ENCODE measurements at places on chromosomes 7 and 10.

DNA sequence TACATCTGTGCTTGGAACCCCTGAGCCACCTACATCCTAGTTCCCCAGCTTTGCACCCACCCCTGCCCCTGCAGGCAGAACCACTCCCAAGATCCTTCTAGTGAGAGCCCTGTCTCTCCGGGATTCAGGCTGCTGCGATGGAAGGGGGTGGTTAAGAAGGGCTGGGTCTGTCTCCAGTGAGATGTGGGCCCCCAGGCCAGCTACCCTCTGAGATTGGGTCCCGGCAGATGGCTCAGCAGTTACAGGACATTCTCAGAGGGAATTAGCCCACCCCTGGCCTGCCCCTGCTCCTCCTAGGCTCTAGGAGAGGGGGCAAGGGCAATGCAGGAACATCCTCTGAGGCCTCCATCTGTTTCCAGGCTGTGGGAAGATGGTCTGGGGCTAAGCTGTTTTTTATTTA, 27.7 kb downstream of the SLC29A3 start:
- DNase-seq = no peak

- DNase-seq = no peak
Observed at GRCh38 chr7:116617878-116618277, 54.1 kb upstream of the MET start.

- no peak for DNase-seq
Observed at GRCh38 chr10:47098964-47099363, 187.7 kb downstream of the PTPN20 start.

- no peak for DNase-seq
Observed at GRCh38 chr7:151795168-151795811, 81.6 kb downstream of the PRKAG2 start.

- no peak for DNase-seq
Observed at GRCh38 chr10:48623607-48624132, 18.8 kb upstream of the ARHGAP22 start.

DNA sequence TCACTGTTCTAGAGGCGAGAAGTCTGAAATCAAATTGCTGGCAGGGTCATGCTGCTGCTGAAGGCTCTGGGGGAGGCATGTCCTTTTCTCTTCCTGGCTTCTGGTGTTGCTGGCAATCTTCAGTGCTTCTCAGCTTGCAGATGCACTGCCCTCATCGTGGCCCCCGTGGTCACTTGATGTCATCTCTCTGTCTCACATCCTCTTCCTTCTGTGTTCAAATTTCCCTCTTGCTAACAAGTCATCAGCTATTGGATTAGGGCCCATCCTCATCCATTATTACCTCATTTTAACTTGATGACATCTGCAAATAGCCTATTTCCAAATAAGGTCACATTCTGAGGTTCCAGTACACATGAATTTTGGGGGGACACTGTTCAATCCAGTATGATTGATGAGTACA, 36.6 kb upstream of the SRGN start:
- DNase-seq = no peak

GRCh38 chr7:47576866-47577306, 5.0 kb downstream of the TNS3 start:
- DNase-seq = no peak

DNA sequence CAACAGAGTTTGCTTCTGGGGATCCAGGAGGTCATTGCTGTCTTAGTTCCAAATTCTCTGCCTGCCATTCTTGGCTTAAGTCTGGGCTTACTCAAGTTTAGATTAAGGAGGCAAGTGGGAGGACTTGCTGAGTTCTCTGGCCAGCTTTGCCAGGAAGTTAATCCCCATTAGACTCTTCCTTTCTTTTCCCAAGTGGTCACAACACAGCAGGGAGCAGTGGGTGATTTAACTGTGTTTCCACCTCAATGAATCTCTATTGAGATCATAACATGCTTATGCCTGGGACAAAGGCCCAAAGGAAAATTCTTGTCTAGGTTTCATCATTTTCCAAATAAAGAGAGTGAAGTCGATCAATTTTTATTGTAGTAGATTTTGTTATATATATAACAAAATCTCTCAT, 1159.6 kb downstream of the SORCS3 start:
- DNase-seq = no peak

- no peak for DNase-seq
Observed at GRCh38 chr7:26147030-26147429, 5.0 kb upstream of the NFE2L3 start.

DNA sequence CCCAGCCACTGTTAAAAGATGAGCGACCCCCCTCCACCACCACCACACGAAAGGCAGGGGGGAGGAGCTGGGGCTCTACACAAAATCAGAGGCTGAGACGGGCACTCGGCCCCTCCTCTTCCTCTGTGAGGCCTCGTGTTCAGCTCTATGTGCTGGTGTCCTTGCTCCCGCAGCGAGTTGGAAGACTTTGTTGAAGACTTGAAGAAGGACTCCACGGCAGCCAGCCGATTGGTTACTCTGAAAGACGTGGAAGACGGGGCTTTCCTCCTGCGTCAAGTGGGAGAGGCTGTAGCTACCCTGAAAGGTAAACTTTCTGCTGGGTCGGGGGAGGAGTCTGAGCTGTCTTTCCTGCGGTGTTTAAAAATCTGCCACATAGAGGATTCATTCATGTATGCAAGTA, 203.7 kb downstream of the ARHGAP21 start:
- DNase-seq = peak; percentile 15

- no peak for DNase-seq
Observed at GRCh38 chr7:102292813-102293798, 6.4 kb downstream of the SH2B2 start.

DNA sequence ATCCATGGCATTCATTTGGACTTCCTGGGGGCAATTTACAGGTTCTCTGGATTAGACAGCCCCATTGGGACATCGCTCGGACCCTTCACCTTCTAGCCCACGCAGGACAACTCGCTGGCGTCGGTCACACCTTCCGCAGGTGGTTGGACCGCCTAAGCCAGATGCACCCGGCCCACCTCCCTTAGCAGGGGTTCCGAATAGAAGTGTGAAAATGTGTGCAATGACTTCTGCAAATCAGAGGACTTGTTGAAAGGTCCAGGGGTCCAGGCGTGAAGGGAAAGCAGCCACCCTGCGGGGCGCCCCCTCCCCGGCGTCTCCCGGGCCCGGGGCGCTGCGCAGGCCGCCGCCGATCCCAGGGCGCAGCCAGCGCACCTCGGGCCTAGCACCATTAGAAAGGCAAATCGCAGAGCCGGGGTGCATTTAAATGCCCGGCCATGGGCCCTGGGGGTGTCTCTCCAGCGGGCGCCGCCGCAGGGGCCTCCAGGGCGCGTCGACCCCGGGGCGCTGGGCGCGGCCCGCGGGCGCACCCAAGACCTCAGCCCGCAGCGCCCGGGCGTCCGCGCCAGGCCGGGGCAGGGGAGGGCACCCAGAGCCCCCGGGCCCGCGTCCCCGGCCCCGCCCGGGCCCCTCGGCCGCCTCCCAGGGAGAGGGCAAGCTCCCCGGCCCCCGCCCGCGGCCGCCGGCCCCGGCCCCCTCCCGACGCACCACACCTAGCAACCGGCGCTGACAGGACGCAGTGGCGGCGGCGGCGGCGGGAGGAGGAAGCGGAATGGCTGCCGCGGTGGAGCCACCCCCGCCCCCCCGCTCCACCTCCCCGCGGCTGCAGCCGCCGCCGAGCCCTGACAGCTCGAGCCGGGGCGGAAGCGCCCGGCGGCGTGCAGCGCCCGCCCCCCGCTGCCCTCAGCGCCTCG, 1.2 kb downstream of the JAZF1 start:
- peak; percentile 49 for DNase-seq

DNA sequence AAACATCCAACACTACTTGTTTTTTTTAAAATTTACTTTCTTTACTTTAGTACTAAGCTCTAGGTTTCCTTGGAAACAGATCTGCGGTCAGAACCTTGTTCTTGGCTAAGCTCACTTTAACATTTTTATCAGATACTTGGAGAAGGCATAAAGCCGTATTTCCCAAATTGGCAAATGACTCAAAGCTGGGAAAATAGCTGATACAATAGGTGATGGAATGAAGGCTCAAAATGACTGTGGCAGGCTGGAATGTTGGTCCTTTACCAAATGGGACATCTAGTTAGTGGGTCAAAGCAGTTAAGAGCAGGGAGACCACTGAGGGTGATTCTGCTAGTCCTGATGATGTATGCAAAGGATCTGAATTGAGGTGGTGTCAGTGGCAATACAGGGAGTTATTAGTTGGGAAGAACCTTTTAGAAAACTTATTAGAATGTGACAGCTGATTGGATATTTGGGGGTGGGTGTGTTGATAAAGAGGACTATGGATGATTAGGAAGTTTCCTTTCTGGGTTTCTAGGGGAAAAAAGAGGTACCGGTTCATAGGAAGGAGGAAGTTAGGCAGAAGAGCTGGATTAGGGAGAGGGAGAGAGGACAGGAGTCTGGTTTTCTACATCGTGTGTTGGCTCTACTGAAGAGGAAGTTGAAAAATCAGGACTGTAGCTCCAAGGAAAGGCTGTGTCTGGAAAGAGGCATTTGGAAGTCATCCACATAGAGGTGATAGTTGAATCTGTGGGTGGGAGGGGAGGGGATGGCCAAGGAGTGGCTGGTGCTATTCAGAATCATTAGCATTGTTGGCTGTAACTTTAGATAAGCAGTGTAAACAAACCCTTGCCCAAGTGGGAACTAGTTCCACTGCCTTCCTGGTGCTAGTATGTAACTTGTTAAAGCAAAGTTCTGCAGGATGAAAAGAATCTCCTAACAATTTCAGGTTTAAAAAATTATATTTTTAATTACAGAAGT, 13.1 kb downstream of the PLCE1 start:
- DNase-seq = no peak

GRCh38 chr10:31099094-31099493, 67.4 kb upstream of the ZNF438 start:
- no peak for DNase-seq

- DNase-seq = no peak
Observed at GRCh38 chr7:111785076-111785475, 222.8 kb upstream of the IMMP2L start.

DNA sequence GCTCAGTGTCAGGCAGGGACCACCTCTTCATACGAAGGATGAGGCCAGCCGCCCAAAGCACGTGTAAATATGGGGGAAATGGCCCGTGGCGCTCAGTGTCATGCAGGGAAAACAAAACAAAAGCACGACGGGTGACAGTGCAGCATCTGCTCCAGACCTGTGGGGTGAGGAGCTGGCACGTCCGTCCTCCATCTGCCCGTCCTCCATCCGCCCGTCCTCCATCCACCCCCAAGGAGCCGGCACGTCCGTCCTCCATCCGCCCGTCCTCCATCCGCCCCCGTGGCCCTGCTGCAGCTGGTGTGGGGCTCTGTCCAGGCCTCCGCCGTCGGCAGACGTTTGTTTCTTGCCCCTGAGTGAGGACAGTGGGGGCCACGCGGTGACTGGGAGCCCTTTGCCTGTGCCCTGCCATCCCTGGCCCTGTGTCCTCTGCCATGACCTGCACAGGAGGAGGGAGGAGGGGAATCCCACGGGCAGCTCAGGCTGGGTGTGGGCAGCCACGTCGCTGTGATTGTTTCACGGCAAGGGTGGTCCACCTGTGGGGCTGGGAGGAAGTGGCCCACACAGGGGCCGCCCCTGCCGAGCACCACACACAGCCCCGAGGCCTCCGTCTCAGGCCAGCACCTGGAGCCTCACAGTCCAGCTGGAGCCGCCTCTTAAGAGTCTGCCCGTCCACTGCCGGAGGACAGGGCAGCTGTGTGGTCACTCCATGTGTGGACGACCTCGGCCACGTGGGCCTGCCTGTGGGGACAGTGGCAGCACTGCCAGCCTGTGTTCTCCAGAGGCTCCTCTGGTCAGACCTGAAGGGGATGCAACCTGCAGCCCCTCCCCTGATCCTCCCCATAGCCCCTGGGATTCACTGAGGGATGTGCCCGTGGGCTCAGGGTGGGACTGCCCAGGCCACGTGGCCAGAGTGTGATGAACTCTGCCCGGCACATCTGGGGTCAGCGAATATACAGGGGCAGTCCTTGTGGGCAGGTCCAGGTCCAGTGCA, 38.2 kb upstream of the DPYSL4 start:
- no peak for DNase-seq

DNA sequence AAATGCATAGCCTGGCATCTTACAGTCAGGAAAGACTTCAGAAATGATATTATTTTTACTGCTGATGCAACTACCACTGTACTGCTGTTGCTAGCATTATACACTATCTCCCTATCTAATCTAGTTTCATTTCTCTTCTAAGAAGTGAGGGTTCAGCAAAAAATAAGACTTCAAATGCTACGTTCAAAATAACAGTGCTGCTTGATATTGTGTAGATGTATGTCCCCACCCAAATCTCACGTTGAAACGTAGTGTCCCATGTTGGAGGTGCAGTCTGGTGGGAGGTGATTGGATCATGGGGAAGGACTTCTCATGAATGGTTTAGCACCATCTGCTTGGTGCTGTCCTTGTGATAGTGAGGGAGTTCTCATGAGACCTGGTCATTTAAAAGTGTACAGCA, 129.4 kb downstream of the ANK3 start:
- DNase-seq = no peak

DNA sequence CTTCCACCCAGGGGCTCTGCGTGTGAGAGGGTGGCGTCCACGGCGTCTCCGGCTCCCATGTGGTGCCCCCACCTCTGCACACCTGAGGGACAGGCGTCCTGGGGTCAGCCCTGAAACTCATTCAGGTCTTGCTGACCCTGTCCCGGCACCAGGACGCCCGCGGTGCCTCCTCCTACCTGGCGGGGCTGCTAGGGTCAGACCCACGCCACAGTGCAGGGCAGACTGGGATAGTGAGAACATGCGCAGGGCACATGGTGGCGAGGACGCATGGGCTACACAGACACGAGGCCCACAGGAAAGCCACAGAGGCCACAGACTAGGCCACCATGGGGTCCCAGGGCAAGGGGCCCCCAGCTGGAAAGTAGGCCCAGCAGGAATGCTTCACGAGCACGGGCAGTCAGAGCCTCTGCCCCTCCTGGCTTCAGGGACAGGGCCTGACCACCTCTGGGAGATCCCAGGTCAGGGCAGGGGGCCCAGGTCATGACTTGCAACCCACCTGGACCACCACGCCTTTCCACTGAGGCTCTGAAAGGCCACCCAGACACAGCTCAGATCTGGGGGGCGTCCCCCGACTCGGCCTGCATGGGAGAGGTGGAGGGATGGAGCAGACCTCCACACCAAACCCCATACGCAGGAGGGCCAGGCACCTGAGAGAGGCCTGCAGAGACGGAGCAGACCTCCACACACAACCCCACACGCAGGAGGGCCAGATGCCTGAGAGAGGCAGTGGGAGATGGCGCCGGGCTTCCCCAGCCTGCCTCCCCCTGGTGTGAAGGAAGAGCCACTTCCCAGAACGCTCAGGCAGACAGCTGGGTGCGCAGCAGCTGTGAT, 188.6 kb downstream of the ELFN1 start:
- DNase-seq = no peak

DNA sequence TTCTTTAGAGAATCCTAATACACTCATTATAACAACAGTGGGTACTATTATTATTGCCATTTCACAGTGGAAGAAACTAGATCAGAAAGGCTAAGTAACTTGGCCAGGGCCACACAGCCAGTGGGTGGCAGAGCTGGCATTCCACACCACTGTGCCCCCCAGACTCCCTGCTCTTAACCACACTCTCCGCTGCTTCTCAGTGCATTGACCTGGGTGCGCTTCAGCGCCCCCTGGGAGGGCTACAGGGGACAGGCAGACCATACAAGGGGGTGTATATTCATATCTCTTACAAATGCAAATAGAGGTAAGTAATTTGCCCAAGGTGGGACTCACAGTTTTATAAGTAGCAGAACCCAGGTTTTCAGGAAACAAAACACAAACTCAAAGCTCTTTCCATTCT, 77.0 kb upstream of the NMT2 start:
- DNase-seq = no peak

Data from NCI-H1105 treated with DMSO at 0.1 percent for 48 hours (cell line).